ENCODE measurements at places on chromosomes 13 and 19. TPM values are rescaled to one million over a fixed set of nuclear protein-coding genes. Genes with fewer than 3 reads are reported as not detected.
A peak's percentile ranks its signal among the peaks of the same experiment; 100 is the strongest.

GRCh38 chr19:1474011-1474764, 4.8 kb downstream of the C19orf25 start:
- peak; percentile 73 for DNase-seq

DNA sequence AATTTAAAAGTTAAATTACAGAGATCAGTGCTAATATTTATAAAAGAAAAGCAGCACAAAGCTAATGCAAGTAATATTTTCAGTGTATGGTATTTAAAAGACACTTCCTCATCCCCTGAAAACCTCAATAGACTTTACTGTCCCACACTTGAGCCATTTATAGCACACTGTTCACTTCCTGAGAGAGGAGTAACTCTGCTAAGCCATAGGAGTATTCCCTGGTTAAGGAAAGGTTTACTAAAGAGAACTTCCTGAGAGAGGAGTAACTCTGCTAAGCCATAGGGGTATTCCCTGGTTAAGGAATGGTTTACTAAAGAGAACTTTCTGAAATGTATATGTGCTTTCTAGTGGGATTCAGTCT, 159.4 kb downstream of the NHLRC3 start:
- DNase-seq: no peak

GRCh38 chr13:24627090-24627714, 53.0 kb upstream of the ATP12A start:
- DNase-seq: no peak

DNA sequence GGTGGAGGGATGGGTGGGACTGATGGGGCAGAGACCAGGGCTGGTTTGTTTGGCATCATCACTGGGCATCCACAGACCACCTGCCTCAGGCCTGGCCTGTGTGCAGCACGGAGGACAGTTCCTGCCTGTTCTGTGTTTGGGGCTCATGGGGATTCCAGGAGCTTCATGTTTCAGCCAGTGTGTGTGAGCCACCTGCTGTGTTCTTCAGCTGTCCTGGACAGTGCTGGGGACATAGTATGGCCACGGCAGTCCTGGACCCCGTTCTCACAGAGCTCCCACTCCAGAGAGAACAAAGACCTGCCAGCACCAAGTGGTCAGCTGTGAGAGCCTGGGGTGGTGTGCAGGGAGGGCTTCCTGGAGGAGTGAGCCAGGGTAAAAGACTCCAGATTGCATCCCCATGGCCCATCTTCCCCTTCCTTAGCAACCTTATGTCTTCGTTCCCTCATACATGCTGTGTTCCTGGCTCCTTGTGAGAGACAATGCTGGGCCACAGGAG, 2.0 kb upstream of the CCDC97 start:
- no peak for DNase-seq

- DNase-seq: no peak
Measured at GRCh38 chr19:39110263-39110967, 15.2 kb upstream of the PAK4 start.

- no peak for DNase-seq
Measured at GRCh38 chr13:74485757-74486156, 351.6 kb upstream of the KLF12 start.

DNA sequence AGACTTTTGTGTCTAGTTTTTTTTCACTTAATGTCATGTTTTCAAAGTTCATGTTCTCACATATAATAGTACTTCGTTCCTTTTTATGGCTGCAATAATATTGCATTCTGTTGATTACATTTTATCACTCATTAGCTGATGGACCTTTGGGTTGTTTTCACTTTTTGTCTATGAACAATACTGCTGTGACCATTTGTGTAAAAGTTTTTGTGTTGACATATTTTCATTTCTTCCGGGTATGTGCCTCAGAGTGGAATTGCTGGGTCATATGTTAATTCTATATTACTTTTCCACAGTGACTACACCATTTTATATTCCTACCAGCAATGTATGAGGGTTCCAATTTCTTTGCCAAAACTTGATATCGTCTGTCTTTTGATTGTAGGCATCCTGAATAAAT, 85.8 kb upstream of the MLNR start:
- DNase-seq: no peak

Gene KLF12
- 49.3 TPM for total RNA-seq

DNA sequence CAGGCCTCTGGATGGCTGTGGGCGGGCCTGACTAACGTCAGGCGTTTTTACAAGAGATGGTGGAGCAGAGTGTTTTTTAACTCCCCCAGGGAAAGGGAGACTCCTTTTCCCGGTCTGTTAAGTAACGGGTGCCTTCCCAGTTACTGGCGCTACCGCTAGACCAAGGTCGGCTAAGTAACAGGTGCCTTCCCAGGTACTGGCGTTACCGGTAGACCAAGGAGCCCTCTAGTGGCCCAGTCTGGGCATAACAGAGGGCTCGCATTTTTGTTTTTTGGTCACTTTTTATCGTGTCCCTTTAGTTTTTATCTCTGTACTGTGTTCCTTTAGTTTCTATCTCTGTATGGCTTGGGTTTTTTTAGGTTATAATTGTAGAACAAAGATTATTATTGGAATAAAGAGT, 10.0 kb downstream of the ZNF383 start:
- DNase-seq: no peak

Gene CASP14
- total RNA-seq: not detected

DNA sequence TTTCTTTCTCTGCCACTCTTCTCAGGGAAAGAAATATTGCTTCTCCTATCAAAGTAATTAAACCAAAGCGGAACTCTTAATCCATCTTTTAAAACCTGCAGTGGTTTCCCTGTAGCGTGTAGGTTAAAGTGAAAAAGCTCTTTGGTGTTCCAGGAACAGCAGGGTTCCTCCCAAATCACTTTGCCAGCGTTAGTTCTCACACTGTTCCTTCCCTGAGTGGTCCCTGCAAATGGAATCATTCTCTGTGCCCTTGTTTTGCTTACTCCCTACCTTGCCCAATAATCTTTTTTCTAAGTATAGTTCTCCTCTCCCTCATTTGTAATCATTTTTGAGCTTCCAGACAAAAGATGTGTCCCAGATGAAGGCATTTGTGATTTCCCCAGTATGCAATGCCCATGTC, 207.5 kb downstream of the HS6ST3 start:
- no peak for DNase-seq

DNA sequence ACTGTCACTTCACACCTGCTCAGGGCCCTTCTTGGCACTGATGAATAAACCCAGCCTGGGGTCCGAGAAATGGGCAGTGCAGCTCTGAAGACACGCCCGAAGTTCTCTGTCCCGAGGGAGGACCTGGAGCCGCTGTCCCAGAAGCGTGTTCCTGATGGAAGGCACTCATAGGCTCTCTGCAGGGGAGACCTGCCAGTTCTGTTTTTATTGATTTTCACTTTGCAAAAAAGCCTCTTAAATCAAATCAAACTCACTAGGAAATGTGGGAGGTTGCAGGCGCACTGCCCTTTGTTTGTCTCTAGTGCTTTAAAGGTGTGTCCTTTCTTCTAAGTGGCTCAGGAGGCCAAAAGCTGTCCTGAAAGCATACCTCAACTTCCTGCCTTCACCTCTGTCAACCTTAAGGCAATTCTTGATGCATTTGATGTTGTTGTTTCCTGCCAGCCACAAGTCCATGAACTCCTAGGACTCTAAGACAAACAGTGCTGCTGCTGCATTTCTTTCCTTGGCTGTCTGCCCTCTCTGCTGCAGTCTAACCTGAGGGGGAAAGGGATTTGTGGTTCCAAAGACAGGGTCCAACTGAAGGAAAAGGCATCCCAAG, 663.2 kb downstream of the UQCRFS1 start:
- no peak for DNase-seq

Gene ZNF175
- total RNA-seq: 7.3 TPM

Gene MAP4K1
- 1.2 TPM for total RNA-seq

Gene CDADC1
- 12.6 TPM for total RNA-seq

DNA sequence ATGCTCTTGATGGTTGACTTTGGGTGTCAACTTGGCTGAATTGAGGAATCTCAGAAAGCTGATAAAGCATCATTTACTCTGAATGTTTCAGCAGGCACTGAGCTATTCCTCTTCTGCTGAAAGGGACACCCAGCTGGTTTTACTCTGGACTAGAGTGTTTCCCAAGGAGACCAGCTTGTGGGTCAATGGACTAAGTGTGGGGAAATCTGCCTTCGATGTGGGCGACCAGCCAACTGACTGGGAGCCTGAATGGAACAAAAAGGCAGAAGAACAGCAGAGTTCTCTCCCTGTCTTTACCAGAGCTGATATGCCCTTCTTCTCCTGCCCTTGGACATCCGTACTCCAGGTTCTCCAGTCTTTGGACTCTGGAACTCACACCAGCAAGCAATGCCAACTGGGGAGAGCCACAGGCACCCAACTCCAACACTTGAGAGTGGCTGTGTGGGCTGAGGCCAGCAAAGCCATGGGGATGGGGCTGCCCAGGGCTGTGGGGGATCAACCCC, 32.2 kb downstream of the MRPL57 start:
- DNase-seq: no peak

Gene FCGBP
- 0.82 TPM for total RNA-seq

Gene ZNF575
- total RNA-seq: 0.82 TPM

Gene ZGLP1
- 1.6 TPM for total RNA-seq

DNA sequence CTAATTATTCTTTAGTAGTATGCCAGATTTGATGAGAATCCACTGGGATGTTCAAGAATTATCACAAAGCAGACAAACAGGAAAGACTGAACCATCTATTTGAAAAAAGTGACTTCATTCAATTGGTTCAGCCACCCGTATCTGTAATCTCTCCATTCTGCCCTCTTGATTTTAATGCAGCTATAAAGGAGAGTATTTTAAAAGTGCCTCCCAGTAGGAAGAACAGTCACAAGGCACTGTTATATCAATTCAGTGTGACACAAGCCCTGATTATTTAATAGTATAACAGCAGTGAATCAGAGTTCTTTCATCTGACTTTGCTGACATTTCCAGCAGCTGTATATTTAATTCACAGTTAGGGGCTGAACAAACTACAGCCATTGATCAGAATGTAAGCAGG, 77.3 kb upstream of the SLAIN1 start:
- no peak for DNase-seq

- no peak for DNase-seq
Measured at GRCh38 chr19:49128545-49129237, 9.3 kb downstream of the PPFIA3 start.

DNA sequence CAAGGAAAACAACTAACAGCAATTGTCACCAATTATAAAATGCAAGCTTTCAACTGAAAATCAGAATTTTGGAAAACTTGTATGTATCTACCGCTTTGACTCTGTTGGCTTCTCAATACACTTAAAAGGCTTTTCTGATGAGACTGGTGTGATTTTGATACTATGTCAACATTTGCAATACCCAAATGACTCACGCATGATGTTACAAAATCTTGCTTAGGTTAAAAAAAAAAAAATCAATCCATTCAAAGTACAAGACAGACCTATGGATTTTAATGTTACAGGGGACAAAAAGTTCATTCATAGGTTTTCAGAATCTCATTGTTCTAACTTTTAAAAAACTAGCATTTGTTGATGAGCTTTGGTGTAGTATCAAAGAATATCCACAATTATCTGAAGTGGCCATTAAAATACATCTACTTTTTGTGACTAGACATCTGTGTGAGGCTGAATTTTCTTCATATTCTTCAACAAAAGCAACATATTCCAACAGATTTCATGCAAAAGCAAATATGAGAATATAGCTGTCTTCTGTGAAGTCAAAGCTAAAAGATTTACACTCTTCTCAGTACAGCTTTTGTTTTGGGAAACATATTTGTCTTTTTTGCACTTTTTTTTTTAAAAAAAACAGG, 10.7 kb downstream of the ELF1 start:
- no peak for DNase-seq

Gene RAB8A
- 45.2 TPM for total RNA-seq

DNA sequence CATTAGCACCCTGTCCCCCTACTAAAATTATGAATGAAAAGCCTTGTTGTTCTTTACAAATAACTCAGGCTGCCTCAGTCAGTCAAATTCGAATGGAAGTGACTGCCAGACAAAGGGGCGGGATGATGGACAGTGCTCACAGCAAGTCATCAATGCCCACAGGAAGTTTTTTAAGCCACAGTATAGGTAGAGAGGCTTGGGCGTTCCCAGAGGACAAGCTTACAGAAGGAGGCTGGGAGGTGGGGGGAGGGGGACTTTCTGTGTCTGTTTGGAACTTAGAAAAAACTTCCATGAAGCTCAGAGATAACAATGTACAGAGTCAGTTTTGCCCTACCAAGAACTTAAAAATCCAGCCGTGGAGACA, 18.5 kb upstream of the SPRY2 start:
- DNase-seq: no peak

Gene ZNF571
- total RNA-seq: 11.8 TPM

Gene KIRREL2
- total RNA-seq: 0.41 TPM

- peak; percentile 82 for DNase-seq
Measured at GRCh38 chr19:13850910-13851733, 25.8 kb upstream of the NANOS3 start.

- DNase-seq: no peak
Measured at GRCh38 chr13:79222427-79223205, 183.4 kb downstream of the RBM26 start.

DNA sequence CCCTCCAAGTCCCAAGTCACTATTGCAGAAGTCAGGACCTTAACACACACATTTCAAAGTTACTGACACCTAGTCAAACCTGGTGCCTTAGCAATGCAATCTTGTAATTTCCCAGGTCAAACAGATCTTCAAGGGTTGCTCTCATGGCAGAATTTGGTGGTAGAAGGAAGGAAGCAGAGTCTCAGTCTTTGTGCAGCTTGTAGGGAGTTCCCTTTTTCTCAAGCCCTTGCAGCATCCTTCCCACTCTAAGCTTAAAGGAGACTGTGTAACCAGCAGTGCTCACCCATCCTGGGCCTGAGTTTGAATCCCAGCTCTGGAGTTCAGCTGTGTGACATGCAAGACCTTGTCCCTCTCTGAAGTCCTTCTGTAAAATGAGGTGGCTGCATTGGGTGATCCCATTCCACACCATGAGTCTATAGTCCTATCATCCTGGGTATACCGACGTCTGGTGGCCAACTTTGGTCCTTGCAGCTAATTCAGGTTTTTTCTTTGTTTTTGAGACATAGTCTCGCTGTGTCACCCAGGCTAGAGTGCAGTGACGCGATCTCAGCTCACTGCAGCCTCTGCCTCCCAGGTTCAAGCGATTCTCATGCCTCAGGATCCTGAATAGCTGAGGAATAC, 9.8 kb downstream of the SIGLEC10 start:
- no peak for DNase-seq

Gene PTH2
- total RNA-seq: not detected

DNA sequence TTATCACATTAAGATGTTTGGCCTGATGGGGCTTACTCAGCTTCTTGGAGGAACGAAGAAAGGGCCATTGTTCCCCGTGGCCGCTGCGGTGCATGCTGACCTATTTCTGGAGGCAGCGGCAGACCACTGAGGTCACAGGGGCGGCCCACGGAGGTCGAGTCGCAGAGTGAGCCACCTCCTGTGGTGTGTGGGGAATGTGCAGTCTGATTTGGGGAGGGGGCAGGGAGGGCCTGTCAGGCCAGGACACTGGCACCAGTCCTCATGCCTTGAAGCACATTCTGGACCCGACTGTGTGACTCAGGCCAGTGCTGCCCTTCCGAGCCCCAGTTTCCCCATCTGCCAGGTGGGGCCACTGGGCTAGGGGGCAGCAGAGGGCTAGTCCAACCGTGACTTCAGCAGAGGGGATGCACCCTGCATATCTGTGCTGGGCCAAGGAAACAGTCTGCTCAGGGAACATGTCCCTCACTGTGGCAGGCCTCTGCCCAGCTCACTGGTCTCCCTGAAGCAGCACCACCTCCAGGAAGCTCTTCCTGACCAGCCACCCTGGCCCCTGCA, 6.3 kb downstream of the SLC7A10 start:
- no peak for DNase-seq

- peak; percentile 61 for DNase-seq
Measured at GRCh38 chr19:15264061-15264932, 32.0 kb upstream of the EPHX3 start.

All from frontal cortex (tissue), 4 donors.